ENCODE measurements at places on chromosomes 7 and 10. TPM values are rescaled to one million over a fixed set of nuclear protein-coding genes. Genes with fewer than 3 reads are reported as not detected.

DNA sequence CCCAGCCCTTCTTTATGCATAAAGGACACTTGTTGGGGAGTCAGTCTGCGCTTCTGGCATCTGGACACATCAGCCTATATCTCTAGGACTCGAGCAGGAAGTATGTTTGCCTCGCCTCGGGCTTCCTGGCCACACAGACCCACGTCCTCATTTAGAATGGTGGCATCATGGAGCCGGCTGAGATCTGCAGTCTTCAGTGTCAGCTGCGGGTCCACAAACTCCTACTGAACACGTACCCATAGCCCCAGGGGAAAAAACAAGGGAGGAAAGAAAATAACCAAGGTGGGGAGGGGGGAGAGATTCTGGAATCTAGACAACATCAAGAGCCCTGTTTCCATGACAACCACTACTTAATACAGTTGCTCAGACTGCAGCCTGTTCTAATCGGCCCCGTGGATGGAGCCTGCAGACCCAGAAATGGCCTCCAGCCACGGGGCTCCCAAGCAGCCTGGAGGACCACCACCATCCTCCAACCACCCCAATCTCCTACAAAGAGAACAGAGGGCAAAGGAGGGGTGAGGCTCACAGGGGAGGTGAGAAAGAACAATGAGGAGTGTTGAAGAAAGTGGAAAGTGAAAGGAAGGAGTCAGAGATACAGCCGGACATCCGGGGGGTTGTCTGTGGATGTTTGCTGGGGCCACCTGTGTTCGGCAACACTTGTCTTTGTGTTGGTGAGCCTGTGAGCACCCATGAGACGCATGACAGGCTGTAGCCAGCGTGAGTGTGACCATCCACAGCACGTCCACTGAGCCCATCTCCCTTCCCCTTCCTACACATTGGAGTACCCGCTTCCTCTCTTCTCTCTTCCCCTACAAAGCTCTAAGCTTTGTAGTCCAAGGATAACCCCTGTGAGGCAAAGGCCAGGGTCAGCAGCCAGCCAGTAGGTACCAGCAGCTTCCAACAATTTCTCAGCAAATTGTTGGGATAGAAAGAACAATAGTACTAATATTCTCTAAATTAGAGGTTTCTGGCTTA is 141.0 kb downstream of the PLXNA4 start:
- no peak for DNase-seq

DNA sequence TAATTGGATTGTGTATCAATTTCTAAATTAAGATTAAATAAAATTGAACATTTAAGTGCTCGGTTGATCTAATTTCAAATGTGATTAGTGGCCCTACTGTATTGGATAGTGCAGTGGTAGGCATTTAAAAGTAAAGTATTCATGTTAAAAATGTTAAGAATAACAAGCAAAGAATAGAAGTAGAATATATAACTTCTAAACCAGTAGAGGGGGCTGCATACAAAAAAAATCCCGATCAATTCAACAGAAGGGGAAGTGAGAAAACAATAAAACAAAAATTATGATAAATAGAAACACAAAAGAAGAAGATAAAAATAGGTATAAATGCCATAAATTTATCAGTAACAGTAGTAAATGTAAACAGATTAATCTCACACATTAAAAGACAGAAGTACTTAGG is 24.9 kb upstream of the WDFY4 start:
- DNase-seq = no peak

GRCh38 chr7:150716368-150716767 is at the start of gene GIMAP1:
GIMAP1 (plus strand) TSS chr7:150716613; CDS start chr7:150719048, 2,435 bp downstream.
- peak; percentile 58 for DNase-seq

DNA sequence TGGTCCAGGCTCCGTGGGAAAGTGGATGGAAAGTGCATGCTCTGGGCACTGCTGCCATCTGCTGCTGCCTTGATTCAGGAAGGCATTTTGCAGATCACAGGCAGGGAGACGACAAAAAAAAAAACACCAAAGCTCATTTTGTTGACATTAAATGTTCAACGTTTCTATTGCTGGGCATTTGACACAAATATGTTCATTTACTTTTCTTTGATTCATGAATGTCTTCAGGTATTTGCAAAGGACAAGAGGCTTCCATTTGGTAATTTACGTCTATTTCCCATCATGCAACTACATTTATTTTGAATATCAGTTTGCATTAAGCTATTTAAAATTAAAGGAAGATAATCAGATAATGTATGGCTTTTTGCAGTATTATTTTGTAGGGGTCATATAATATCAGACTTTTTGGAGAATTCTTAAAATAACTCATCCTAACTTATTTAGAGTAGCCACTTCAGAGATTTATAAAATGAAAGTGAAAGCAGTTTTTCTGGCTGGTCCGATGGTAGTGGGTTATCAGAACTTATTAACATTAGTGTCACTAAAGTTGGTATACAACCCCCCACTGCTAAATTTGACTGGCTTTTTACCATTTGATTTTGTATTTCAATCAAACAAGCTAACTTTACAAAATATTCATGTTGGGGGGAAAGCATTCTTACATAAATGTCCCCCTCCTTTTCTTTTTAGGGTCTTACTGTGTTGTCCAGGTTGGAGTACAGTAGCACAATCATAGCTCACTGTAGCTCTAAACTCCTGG is 65.3 kb downstream of the PDIA4 start:
- peak; percentile 66 for DNase-seq

DNA sequence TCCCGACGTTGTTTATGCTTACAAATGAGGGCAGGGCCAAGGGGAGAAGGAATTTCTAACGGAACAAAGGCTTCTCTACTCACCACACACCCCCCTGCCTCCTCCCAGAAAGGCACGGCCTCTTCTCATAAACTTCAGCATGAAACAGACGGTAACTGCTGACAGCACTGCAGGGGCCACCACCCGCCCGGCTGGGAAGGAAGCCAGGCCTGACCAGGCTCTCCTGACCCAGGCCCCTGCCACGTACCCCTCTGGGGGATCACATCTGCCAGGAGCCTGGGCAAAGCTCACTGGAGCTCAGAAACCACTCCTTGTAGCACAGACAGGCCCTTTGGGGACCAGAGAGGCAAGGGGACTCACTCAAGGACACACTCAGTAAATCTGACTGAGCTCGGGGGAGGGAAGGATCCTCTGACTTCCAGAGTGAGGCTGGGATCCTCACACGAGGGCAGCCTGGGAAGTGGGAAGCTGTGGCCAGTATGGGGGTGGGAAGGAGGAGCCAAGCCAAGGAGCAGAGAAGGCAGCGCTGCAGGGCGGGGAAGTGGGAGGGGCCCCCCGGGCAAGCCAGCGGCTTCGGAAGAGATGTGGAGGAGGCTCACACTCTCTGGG is 46.1 kb downstream of the ZCCHC24 start:
- DNase-seq = peak; percentile 25

DNA sequence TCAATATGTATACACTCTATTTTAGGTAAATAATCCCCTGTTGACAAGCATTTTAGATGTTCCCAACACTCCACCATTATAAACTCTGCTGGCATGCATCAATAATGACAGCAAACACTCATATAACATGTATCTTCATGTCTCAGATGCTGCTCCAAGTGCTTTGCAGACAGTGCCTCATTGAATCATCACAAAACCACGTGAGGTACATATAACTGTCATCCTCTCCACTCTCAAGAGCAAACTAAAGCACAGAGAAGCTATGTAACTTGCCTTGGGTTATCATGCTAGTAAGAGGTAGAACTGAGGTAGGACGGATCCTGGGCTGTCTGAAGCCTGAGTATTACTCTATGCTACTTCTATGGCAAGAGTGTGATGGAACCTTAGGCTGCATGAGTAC is 72.5 kb upstream of the GSDME start:
- DNase-seq = peak; percentile 15

- DNase-seq = no peak
Measured at GRCh38 chr10:63237396-63237795, 104.3 kb downstream of the NRBF2 start.

DNA sequence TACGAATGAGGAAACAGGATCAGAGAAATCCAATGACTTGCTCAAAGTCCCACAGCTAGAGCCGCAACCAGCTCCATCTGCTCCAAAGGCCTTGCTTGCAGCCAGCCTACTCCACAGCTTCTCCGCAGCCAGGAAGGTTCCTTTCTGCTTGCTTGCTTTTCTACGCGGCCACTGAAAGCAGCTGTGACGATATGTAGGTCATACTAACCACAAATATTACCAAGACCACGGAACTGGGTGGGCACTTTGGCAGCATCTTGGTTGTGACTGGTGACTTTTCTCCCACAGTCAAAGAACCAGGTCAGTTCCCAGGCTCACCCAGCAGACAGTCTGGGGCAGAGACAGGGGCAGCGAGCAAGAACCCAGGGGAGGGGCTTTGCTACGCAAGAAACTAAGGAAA is 86.4 kb downstream of the FAM53B start:
- no peak for DNase-seq

DNA sequence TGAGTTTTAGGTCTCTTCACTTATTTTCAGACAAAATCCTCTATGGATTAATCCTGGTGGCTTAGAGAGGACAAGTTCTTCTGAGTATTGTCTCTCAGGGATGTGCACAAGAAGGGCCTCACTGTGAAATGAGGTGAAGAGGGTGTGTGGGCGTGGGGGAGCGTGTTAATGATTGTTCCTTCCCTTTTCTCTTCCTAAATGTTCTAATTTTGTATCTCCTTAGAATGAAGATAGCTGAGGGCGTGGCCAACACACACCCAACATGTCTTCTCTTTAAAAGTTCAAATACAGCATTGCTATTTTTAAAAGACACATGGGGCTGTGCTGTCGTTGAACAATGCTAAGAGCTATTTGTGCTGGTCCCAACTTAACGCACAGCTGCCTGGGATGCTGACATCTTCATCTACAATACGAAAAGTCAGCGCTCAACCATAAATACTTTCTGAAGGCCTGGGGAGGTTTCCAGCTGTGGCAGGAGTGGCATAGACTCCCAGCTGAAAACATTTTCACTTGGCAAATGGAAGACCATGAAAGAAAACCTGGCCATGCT is 135.9 kb downstream of the JCAD start:
- DNase-seq = no peak

DNA sequence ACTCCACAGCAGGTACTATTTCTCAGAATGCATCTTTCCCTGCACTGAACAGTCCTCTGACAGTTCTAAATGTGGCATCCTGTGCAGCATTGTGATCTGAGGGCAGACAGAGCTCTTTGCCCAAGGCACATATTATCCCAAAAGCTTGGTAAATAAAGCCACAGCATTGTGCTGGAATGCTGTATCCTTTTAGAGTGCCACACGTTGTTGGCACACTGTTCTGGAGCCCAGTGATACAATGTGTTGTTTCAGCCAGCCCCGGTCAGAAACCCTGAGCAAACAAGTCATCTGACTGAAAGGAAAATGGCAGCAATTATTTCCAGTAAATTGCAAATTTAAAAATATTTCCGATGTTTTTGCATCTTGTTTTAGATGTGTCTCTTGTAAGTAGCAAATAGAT is 45.4 kb downstream of the NAMPT start:
- DNase-seq = no peak

ASB10 gene
- not detected for polyA plus RNA-seq

HERPUD2 gene
- polyA plus RNA-seq = 36.1 TPM

RAPGEF5 gene
- not detected for polyA plus RNA-seq

STEAP4 gene
- 40.0 TPM for polyA plus RNA-seq

IDI1 gene
- polyA plus RNA-seq = 35.0 TPM
